ENCODE measurements at places on chromosomes 12 and 14. TPM values are rescaled to one million over a fixed set of nuclear protein-coding genes. Genes with fewer than 3 reads are reported as not detected.

GRCh38 chr14:34749408-34749807 is 35.0 kb upstream of the CFL2 start:
- DNase-seq, result no peak

- DNase-seq, result no peak
Observed at GRCh38 chr12:94616203-94616729, 34.1 kb downstream of the TMCC3 start.

- DNase-seq, result no peak
Observed at GRCh38 chr12:100995201-100995600, 200.6 kb downstream of the ANO4 start.

DNA sequence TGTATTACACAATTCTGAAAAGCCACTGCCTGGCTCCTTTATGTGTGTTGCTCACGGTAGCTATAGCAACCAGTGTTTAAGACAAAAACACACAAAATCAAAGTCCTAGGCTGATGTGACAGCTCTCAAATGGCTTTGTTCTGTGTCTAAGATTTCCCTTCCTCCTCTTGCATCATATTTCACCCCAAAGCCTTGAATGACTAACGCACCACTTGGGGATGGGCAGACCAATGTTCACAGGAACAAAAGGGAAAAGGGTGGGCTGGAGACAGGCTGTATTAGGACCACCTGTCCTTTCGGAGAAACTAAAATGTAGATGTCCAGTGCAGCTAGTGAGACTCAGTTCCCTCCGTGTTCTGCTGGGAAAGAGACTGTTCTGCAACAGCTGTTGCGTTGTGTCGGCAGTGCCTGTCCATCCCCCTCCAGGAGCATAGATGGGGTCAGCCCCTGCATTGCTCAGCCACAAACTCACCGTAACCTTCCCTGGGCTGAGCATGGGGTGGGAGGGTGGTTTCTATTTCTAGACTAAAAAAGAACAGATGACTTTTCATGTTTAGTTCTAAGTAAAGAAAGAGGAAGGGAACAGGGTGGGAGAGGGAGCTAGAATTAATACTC is 26.8 kb upstream of the DAAM1 start:
- DNase-seq, result no peak

GRCh38 chr14:35406506-35407305 is 2.2 kb upstream of the NFKBIA start:
- no peak for DNase-seq

DNA sequence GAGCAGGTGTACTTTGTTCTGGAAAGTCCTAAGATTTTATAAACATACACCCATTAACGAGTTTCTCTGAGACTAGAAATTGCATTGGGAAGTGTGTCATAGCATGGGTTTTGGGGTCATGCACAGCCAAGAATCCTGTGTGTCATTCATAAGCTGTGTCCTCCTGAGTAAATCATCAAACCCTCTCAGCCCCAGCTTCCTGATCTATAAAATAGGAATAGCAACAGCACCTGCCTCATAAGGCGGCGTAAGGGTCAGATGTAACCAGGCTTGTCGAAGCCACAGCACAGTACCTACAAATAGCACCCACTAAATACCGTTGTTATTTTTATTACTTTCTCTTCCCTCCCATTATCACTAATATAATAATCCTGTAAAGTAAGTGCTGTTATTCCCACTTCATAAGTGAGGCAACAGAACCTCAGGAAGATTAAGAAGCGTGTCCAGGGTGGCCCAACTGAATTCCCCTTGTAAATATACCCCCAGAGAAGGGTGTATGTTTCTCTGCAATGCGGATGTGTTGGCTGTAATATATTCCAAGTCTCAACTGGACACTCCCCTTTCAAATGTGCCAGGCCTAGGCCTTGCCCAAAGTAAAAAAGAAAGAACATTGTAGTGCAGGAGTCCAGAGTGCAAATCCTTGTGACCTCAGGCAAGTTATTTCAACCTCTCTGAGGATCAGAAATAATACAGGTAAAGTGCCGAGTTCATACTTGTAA is 188.3 kb upstream of the BCL2L14 start:
- DNase-seq, result no peak

DNA sequence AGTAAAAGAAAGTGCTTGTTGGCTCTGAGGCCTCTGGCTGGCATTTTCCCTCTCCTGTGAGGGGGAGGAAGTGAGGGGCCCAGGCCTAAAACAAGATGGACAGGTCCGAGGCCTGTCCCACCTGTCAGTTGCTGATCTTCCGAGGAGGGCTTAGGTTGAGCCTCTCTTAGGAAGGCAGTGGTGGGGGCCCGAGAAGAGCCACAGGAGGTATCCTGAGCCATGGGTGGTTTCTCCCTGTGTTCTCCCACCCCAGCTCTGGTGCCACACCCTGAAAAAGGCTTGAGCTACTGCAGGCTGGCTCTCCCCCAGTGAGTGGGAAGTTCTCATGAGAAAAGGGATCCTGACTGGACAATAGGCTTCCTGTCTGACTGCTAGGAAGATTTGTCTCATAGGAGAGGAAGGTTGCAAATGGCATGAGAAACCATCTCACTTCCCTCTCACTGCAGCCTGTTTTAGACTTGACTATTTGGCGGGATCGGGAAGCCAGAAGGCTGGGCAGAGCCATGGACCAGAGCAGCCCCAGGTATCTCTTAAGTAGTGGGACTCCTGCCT is 72.1 kb upstream of the SRSF5 start:
- no peak for DNase-seq

DNA sequence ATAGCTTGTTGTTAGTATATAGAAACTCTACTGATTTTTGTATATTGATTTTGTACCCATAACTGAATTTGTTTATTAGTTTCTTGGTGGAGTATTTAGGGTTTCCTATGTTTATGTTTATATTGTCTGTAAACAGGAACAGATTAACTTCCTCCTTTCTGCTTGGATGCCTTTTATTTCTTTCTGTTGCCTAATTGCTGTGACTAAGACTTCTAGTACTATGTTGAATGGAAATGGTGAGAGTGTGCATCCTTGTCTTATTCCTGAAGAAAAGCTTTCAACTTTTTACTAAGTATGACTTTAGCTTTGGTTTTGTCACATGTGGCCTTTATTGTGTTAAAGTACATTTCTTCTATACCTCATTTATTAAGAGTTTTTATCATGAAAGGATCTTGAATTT is 20.9 kb downstream of the FBXW8 start:
- DNase-seq, result no peak

DNA sequence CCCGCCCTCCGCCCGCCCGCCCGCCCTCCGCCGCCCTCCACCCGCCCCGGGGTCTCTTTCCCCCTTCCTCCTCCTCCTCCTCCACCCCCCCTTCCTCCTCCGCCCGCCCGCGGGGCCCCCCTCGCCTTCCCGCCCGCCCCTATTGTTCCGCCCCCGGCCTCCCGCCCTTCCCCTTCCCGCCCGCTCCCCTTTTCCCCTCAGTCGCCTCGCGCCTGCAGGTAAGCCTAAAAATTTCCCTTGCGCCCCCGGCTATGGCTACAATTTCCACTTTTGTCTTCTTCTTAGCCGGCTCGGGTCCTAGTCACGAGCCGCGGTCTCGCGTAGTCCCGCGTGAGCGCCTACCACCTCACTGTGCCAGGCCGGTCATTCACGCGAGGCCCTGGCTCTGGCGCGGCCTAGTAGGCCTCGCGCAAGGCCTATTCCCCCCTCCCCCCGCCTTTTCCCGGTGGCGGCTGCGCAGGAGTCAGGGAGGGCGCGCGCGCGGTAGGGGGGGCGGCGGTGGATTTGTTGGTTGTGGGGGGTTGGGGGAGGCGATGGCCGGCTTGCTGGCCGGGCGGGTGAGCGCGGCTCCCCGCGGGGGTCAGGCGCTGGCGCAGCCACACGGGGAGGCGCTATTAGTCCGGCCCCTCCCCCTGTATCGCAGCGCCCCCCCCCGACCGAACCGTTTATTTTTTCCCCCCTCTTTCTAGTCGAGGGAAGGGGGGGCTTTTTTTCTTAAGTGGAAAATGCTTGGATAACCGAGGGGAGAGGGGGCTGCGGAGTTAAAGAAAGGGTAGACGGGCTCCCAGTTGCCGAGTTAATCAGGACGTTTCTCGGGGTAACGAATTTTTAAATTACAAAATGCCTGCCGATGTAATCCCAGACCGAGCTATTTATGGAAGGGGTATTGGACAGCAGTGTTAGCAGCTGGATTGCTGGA is 516 bp downstream of the PCBP2 start:
- no peak for DNase-seq

TAS2R42 gene
- total RNA-seq, result not detected

TC2N gene
- 0.49 TPM for total RNA-seq

KRT83 gene
- 0.28 TPM for total RNA-seq

GOLT1B gene
- total RNA-seq, result 40.8 TPM

CLEC9A gene
- not detected for total RNA-seq

Measured in Panc1 (cell line).